ENCODE measurements at places on chromosomes 4 and X.

GRCh38 chr4:15031197-15031596 lies 28.9 kb downstream of the CPEB2 start:
- no peak for DNase-seq

DNA sequence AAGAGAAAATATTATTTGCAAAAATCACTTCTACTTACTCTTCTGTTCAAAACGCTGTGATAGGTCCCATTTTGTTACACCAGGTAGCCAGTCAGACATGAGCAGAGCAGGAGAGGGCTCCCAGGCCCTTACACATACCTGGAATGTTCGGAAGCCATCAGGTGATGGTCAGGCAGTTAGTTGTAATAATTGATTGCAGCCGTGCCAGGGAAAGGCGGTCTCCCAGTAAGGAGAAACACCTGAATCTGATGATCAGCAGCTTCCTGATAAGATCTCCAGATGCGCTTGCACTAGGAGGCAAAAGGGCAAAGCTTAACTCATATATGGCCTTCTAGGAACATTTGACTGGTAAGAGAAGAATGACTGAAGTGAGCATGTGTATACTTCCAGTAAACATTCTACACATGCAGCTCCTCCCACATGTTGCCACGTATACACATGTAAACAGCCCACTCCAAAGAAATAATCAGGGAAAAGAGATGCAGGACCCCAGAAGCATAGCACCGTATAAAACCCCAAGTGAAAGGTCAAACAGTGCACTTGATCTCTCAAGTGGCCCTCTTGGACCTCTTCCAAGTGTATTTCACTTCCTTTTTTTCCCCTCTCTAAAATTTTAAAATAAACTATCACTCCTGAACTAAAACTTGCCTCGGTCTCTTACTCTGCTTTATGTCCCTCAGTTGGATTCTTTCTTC lies 1338.0 kb downstream of the FSTL5 start:
- DNase-seq, result no peak

- no peak for DNase-seq
Measured at GRCh38 chr4:187999406-187999932, 3.9 kb downstream of the ZFP42 start.

- DNase-seq, result no peak
Measured at GRCh38 chr4:29565256-29565655, 1154.9 kb upstream of the PCDH7 start.

DNA sequence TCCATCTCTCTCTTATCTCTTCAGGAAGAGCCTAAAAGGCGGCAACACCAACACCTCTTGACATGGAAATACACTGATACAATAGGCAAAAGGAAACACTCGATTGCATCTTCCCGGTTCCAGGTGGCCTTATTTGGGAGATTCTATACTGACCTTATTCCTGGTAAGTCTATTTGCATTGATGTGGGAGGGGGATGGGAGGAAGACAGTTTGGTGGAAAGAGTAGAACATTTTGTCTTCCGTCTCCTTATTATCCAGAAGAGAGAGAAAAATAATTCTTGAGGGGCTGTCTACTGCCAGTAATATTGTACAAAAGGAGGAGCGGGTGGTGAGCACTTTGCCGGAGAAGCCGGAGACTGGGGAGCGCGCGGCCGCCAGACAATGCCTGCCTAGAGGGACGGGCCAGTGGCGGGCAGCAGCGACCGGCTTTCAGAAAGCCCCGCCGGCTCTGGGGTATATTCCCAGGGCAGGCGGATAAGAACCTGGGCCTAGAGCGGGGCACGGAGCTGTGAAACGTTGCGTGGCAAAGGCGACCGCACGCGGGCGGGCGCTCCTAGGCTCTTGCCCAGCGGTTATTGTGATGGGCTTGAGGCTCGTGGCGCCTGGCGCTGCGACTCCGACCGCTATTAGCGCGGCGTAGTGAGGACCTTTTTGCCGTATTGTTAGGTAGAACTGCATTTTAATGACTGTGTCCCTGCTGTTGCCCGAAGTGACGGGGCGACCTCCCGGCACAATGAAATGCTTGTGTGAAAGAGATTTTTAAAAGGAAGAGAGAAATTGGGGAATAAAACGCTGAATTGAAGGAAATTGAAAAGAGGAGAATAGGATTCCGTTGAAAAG lies 518 bp downstream of the PRDM8 start:
- peak; percentile 29 for DNase-seq

- no peak for DNase-seq
Measured at GRCh38 chr4:178632415-178632814, 1190.2 kb upstream of the AGA start.

- no peak for DNase-seq
Measured at GRCh38 chr4:188021548-188022249, 26.1 kb downstream of the ZFP42 start.

- DNase-seq, result no peak
Measured at GRCh38 chr4:26942871-26943270, 82.2 kb downstream of the STIM2 start.

GRCh38 chrX:137195991-137196390 lies 162.2 kb upstream of the GPR101 start:
- no peak for DNase-seq

DNA sequence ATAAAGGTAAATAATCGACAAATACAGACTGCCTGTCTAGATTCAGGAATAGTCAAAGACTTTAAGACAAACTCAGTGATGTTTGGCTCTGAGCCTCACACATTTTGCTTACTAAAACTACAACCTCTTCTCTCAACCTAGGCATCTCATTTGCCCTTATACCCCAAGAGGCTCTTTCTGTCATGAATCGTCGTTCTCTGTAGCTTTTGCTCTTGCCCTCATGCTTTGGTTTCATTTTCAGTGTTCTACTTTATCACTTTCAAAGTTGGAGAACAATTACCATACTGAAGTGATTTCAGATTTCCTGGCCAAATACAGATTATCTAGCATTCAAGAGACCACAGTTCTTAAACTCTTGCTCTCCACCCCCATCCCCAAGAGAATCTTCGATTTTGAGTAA lies 114.1 kb upstream of the RAP2C start:
- DNase-seq, result no peak

GRCh38 chr4:47835494-47835893 lies 2.4 kb downstream of the CORIN start:
- no peak for DNase-seq

GRCh38 chrX:109856974-109857373 lies 123.9 kb upstream of the ACSL4 start:
- DNase-seq, result no peak

DNA sequence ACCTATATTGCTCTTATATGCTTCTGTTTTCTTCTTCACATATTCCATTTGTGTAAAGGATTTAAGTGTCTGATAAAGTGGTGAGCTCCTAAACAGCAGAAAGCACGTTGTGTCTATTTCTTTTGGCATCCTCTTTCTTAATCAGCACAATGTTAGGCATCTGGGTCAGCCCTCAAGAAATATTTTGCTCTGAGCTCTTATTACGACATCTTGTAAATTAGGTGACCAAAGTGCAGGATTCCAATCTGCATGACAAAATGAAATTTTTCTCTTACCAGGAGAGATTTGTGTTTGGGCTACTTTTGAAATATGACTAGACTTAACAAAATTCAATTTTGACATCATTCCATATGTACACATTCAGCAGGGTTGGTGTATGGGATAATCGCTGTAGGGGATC lies 210.0 kb upstream of the IGFBP7 start:
- no peak for DNase-seq

GRCh38 chr4:140052050-140052449 lies 101.9 kb downstream of the MAML3 start:
- peak; percentile 26 for DNase-seq

DNA sequence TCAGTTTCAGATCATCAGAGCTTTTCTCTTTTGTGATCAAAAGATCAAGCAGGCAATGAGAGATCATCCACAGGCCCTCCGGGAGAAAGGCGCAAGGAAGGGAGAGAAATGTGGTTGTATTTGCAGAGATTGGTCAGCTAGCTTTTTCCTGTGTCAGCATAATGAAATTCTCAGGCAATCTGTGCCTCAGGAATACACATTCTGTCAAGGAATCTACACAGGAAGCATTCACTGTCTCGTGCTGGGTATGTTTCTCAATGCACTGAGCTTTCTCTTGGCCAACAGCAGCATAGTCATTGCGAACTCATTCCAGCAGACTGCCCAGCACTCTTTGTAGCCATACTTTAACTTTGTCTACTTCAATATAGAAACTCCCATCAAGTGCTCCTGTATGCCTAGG lies 413.7 kb downstream of the PPP3CA start:
- DNase-seq, result no peak

DNA sequence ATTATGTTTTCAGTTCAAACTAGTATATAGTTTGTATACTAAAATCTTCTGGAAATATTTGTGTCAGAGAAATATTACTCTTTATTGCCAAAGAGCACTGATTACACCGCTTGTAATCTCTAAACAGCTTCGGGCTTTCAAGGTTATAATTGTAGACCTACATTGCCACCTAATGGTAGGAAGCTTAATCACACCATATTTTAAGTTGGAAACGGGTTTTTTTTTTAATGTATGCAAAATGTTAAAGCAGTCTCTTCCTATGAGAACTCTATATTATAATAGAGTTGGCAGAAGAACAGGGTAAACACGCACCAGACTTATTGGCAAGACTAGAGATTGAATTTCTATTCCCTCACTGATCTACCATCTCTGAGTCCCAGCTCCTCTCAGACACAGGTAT lies 19.5 kb upstream of the NFXL1 start:
- no peak for DNase-seq

DNA sequence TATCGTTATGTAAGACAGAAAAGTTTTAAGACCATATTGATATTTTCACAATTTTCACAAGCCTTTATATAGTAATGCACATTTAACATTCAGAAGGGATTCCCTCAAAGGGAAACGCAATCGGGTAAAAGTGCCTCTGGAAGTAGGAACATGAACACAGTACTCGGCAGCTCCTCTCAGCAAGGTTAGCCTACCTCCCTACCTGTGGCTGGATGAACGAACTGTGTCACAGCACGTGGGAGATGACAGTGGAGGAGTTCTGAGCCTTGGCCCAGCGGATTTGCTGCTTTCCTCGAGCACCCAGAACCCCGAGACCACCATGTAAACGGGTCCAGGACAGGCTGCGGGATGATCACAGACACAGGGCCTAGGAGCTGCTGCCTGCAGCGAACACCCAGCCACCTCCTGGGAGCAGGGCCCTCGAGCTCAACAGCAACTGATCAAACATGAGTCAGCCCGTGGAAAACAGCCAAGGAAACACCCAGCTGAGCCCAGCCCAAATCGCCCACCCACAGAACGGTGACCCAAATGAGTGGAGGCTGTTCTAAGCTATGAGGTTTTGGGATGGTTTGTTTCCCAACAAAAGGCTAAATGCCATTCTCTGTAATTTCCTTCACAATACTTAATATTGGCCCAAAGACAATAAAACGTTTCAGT lies 30.4 kb downstream of the FAT1 start:
- no peak for DNase-seq

GRCh38 chr4:95847908-95848460 lies 8.1 kb downstream of the PDHA2 start:
- no peak for DNase-seq

DNA sequence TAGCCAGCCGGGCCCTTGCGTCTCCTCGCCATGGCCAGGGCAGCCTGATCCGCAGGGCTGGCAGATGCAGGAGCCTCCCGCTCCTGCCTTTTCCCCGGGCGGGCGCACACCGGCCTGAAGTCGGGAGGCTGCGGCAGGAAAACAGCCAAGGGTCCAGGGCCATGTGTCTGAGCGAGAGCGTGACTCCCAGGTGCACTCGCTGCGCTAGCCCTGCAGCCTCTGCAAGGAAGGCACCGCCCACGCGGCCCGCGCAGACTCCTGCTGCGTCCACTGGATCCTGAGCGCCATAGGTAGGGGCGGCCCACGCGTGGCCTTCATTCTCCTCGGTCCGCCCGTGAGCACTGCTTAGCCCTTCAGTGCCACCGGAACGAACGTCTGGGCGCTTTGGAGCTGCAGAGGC lies 379.9 kb downstream of the TRAM1L1 start:
- DNase-seq, result no peak

- no peak for DNase-seq
Measured at GRCh38 chr4:31069151-31069550, 349.0 kb downstream of the PCDH7 start.

DNA sequence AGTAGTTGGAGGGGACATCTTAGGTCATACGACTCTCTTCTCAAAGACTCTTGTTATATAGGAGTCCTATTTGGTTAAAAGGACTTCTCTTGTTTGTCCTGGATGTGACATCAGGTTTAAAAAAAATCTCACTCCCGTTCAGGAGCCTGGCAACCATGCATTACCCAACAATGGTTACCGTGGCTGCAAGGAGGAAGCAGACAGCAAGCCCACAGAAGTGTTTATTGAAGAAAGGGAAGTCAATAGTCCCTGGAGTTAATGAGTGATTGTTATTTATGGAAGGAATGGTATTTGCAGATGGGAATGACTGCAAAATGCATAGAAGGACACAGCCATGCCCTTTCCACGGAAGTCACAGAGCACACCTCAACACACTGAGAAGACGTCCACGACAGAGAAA lies 75.9 kb upstream of the ENPP6 start:
- no peak for DNase-seq
